ENCODE measurements at places on chromosomes 13 and 19. TPM values are rescaled to one million over a fixed set of nuclear protein-coding genes. Genes with fewer than 3 reads are reported as not detected.
A peak's percentile ranks its signal among the peaks of the same experiment; 100 is the strongest.

DNA sequence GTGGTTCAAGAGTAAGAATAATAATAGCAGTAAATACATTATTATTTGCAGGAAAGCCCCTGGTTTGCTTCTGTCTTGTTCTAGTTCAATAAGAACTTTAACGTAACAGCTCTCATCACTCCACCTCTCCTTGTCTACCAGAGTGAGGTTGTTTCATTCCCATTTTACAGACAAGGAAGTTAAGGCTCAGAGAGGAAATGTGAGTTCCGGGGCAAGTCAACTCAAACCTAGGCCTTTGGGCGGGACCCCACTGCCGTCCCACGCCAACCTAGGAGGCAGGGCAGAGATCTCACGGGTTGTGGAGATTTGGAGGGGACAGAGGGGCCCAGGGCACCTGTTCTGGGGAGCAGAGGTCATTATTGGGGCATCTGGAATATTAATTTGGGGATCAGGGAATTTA lies 1.5 kb downstream of the MAP4K1 start:
- no peak overlapping the region for H3K27ac ChIP-seq
- H3K4me1 ChIP-seq, result peaks cover 18% of the 10 kb centered on the region
- DNase-seq, result no peak
- H3K4me3 ChIP-seq, result no peak overlapping the region

GRCh38 chr13:103405297-103405696 lies 339.1 kb upstream of the SLC10A2 start:
- 0 out of 2 replicates have a peak, but pooled peaks cover 5% of the 10 kb centered on the region for H3K36me3 ChIP-seq
- no peaks in the 10 kb centered on the region for H3K4me1 ChIP-seq
- no peak for DNase-seq
- no peak overlapping the region for H3K27ac ChIP-seq

MYO16 gene
- total RNA-seq, result not detected

- no peaks in the 10 kb centered on the region for H3K4me1 ChIP-seq
- peaks cover 7% of the 10 kb centered on the region for H3K27me3 ChIP-seq
- H3K4me3 ChIP-seq, result no peak overlapping the region
- DNase-seq, result no peak
These were observed 108.6 kb downstream of the AKAP11 start for GRCh38 chr13:42380420-42381164.

- no peak overlapping the region for H3K27ac ChIP-seq
- H3K4me1 ChIP-seq, result no peaks in the 10 kb centered on the region
- H3K4me3 ChIP-seq, result no peak overlapping the region
These were observed 92.2 kb downstream of the DCLK1 start for GRCh38 chr13:36038785-36039555.

ZNF628 gene
- total RNA-seq, result 9.7 TPM

DNA sequence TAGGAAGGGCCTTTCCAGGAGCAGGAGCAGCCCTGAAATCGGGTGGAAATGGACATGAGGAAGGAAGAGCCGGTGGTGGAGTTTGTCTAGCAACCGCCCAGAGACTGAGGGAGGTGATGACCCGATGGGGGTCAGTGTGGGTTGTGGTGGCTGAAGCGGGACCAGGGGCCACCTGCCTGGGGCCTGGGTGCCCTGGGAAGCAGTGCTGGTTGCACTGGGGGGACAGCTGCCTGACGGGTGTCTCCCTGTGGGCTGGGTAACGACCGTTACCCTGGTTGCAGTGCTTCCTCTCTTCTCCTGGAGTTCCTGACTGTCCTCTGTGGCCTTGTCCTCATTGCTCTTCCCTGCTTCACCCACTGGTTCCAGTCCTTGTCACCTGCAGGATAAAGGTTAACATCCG lies 13.0 kb downstream of the ZNF536 start:
- H3K4me1 ChIP-seq, result no peaks in the 10 kb centered on the region
- peaks cover 9% of the 10 kb centered on the region for H3K36me3 ChIP-seq
- H3K27ac ChIP-seq, result no peak overlapping the region
- H3K4me3 ChIP-seq, result no peak overlapping the region
- no peak for DNase-seq

GRCh38 chr13:41029629-41030028 lies 10.5 kb upstream of the ELF1 start:
- no peak overlapping the region for H3K27ac ChIP-seq
- no peak overlapping the region for H3K4me3 ChIP-seq
- no peaks in the 10 kb centered on the region for H3K27me3 ChIP-seq
- peaks cover 25% of the 10 kb centered on the region for H3K4me1 ChIP-seq

KLK5 gene
- not detected for total RNA-seq

IQCN gene
- total RNA-seq, result 0.29 TPM

JOSD2 gene
- 81.5 TPM for total RNA-seq

DNA sequence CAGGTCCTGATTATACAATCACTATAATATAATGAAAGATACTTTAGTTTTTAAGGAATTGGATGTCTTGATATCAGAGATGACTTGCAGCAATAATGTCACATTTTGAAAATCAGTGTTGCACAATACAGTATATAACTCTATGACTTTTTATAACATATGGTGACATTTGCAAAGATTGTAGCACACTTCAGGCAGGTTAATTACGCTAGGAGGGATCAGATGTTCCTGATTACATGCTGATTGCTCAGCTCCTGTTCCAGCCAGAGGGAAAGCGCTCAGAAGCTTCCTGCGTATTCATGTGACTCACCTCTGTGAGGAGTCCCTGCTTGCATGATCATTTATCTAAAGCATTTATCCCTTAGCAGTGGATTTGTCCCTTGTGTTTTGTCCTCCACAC lies 265.6 kb downstream of the GPC5 start:
- no peak for DNase-seq
- no peaks in the 10 kb centered on the region for H3K4me1 ChIP-seq
- H3K27me3 ChIP-seq, result no peaks in the 10 kb centered on the region
- H3K36me3 ChIP-seq, result peaks cover 8% of the 10 kb centered on the region
- H3K4me3 ChIP-seq, result no peak overlapping the region
- H3K27ac ChIP-seq, result no peak overlapping the region

DNA sequence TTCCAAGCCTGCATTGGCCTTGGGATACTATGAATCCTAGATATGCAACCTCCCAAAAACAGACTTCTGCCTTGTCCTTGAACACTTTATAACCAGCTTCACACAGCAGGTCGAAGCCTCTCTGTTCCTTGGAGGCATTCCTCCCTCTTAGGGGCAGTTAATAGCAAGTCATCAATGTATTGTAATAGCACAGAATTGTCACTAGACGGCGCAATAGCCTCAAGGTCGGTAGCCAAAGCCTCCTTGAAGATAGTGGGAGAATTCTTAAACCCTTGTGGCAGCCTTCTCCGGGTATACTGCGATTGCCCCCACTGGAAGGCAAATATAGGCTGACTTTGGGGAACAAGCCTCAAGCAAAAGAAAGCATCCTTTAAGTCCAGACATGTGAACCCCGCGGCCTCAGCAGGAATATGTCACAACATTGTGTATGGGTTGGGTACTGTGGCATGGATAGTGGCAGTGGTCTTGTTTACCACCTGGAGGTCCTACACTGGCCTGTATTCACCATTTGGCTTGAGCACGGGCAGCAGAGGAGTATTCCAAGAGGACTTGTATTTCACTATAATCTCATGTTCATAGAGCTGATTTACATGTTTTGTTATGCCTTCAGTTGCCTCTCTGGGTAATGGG lies 61.1 kb downstream of the ZNF431 start:
- peaks cover 1% of the 10 kb centered on the region for H3K27me3 ChIP-seq
- peaks cover 9% of the 10 kb centered on the region for H3K4me1 ChIP-seq
- no peak overlapping the region for H3K27ac ChIP-seq
- peak; percentile 15 for DNase-seq
- no peak overlapping the region for H3K4me3 ChIP-seq

DNA sequence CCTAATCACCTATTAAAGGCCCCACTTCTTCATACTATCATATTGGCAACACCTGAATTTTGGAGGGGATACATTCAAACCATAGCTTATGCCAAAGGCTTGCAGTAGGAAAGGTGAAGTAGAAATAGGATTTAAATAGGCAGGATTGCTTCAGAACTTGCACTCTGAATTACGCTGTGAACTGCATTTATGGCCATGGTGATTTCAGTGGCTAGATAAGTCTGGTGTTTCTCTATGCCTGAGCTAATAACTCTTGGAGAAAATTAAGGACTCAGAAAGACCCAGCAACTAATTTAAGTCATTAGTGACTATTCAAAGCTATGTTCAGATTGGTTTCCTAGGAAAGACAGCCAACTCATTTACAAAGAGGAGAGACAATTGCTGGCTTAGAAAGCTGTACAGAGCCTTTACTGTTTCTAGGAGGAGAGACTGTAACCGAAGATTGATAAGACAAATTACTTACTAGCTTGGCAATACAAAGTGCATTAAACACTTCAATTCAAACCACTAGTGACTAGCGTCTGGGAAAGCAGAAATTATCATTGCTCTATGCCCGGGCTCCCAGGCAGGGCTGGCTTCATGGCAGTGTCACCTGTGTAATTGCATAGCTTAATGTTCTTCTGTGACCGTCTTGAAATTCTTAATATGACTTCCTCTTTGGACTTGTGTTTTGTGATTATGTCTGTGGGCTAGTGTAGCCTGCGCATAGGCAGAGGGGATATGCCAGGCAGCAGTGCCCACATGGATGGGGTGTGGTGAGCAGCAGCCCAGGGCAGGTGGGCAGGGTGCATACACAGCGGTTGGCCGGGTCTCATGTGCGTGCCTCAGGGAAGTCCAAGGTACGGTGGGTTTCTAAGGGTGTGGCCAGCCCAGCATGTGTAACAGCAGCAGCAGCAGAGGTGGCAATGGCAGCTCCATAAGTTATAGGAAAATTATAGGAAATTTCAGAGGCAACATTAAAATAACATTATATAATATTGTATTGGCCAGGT lies 60.1 kb downstream of the KL start:
- H3K4me1 ChIP-seq, result peaks cover 6% of the 10 kb centered on the region
- H3K4me3 ChIP-seq, result no peak overlapping the region
- no peak overlapping the region for H3K27ac ChIP-seq
- H3K27me3 ChIP-seq, result peaks cover 18% of the 10 kb centered on the region
- DNase-seq, result no peak

- H3K27ac ChIP-seq, result no peak overlapping the region
- H3K4me3 ChIP-seq, result no peak overlapping the region
- DNase-seq, result no peak
- no peaks in the 10 kb centered on the region for H3K4me1 ChIP-seq
- peaks cover 49% of the 10 kb centered on the region for H3K27me3 ChIP-seq
These were observed 70.6 kb downstream of the HSPH1 start for GRCh38 chr13:31090961-31091624.

- H3K36me3 ChIP-seq, result peaks cover 10% of the 10 kb centered on the region
- H3K4me1 ChIP-seq, result peaks cover 53% of the 10 kb centered on the region
- no peak overlapping the region for H3K4me3 ChIP-seq
- no peak for DNase-seq
- H3K27me3 ChIP-seq, result no peaks in the 10 kb centered on the region
- H3K27ac ChIP-seq, result peak overlapping the region; percentile 49
These were observed 56.9 kb downstream of the STK24 start for GRCh38 chr13:98519976-98520375.

DNA sequence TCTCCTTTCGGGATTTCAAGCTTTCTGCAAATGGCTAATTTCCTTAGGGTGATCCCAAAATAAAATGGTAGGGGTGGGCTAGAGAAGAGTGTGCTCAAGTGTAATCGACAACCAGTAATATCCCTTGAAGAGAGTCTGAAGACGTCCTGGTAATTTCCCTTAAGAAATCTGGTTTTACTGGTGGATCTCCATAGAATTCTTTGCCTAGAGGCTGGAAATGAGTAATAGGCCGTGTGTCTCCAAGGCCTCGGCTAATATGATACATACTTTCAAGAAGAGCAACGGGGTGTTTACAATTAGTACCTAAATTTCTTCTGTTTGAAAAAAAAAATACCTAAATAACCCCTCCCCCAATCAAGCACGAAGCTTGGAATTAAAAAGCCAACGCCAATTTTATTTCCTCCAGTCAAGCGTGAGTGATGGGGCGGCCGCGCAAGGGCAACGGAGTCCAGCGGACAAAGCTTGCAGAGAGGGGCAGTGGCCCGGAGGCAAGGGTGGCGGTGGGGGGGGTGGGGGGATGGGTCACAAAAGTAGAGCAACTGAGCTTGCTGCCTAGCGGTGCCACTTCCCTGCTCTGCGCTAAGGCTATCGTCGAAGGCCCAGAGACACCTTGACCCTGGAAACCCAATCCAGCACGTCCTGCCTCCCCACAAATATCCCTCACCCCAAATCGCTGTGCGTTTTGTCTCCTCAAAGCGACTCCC lies 7.8 kb downstream of the SOX21 start:
- H3K4me1 ChIP-seq, result peaks cover 7% of the 10 kb centered on the region
- no peaks in the 10 kb centered on the region for H3K36me3 ChIP-seq

Data from HFFc6 (cell line).